WTC11 (cell line): ENCODE measurements at places on chromosomes 12 and 14. TPM values are rescaled to one million over a fixed set of nuclear protein-coding genes. Genes with fewer than 3 reads are reported as not detected.

DNA sequence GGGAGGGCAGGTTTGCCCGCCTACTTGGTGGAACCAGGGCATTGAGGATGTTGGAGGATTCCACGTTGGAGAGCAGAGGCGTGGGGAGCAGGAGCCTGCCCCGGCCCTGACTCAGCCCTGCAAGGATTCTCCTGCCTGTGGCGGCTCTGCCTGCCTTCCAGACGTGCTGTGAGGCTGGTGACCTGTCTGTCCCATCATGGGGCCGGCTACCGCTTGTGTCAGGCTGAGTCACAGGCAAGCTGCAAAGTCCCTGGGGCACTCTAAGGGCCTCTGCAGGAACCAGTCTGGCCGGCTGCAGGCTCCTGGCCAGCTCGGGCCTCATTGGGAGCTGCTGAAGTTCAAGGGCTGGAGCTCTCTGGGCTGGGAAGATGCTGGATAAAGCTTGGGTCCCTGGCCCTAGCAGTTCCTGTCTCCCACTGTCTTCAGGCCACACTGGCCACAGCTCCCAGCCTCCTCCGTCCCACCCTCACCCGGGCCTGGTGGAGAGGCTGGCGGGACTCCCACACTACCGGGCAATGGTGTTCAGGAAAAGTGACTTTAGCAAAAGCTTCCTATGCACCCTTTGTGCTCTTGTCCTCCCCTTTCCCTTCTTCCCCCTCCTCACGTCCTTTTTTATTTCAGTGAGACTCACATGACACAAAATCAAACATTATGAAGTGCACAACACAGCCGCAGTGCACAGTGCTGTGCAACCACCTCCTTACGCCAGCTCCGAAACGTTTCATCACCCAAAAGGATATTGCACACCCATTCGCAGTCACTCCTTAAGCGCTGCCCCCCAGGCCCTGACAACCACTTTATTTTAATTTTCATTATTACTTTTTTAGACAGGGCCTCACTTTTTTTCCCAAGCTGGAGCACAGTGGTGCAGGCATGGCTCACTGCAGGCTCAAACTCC is 22.0 kb upstream of the ULK1 start:
- peaks cover 6% of the 10 kb centered on the region for H3K36me3 ChIP-seq
- H3K27ac ChIP-seq: no peak overlapping the region
- no peak for DNase-seq
- H3K27me3 ChIP-seq: peaks cover 14% of the 10 kb centered on the region

GRCh38 chr12:88336076-88336739 is 194.1 kb downstream of the TMTC3 start:
- H3K27ac ChIP-seq: no peak overlapping the region
- peaks cover 10% of the 10 kb centered on the region for H3K36me3 ChIP-seq
- H3K4me1 ChIP-seq: 0 out of 2 replicates have a peak, but pooled peaks cover 2% of the 10 kb centered on the region
- no peak overlapping the region for H3K4me3 ChIP-seq

Gene CLEC4C
- total RNA-seq: 0.50 TPM in 1 of 3 replicates, not detected in the others

DNA sequence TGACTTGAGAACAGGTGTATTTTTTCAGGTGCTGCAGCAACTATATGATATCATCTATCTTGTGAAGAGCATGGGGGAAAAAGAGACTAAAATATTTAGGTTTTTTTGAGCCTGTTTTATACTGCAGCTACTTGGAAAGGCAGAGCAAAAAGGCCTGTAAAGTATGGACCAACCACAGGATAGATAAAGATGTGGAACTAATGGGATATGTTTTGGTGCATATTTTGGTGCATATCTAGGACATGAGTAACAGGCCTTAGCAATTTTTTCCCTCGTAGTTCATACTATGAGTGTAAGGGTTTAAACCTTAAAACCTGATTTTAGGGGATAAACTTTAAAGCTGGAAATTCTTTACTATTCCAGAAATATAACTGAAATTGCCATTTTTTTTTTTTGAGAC is 6.0 kb upstream of the GTSF1 start:
- no peak for DNase-seq
- H3K36me3 ChIP-seq: no peaks in the 10 kb centered on the region
- H3K27me3 ChIP-seq: peaks cover 11% of the 10 kb centered on the region
- H3K4me3 ChIP-seq: no peak overlapping the region
- peaks cover 3% of the 10 kb centered on the region; the same call in 1 of the 2 replicates for H3K4me1 ChIP-seq

DNA sequence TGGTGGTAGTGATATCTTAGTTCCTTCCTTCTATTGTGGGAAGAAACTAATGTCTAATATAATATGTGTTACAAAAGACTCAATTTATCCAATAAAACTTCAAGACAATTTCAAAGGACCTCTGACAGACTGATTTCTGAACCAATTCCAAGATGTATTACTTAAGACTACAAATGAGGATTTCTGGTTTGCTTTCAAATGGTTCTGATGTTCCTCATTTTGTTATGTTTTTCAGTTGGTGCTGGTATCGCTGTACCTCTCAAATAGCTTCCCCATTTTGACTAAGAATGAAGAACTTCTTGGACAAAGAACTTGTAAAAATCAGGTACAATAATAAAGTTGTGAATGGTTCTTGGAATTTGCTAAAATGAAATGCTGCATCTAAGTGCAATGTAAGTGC is 19.4 kb upstream of the MBIP start:
- H3K4me1 ChIP-seq: no peaks in the 10 kb centered on the region
- H3K27ac ChIP-seq: no peak overlapping the region
- no peak overlapping the region for H3K4me3 ChIP-seq
- no peak for DNase-seq
- H3K27me3 ChIP-seq: peaks cover 5% of the 10 kb centered on the region; the same call in 1 of the 2 replicates

GRCh38 chr12:64450711-64451486 is 1.0 kb upstream of the TBK1 start:
- peaks cover 22% of the 10 kb centered on the region for H3K4me1 ChIP-seq
- no peaks in the 10 kb centered on the region for H3K27me3 ChIP-seq
- H3K4me3 ChIP-seq: peak overlapping the region; percentile 91
- H3K27ac ChIP-seq: peak overlapping the region; percentile 90
- DNase-seq: no peak
- H3K36me3 ChIP-seq: peaks cover 25% of the 10 kb centered on the region

- peak overlapping the region; percentile 53; the same call in 1 of the 2 replicates for H3K27ac ChIP-seq
- DNase-seq: no peak
- peaks cover 7% of the 10 kb centered on the region; the same call in 1 of the 2 replicates for H3K36me3 ChIP-seq
- H3K4me3 ChIP-seq: no peak overlapping the region
- H3K4me1 ChIP-seq: peaks cover 14% of the 10 kb centered on the region
These were observed 13.2 kb downstream of the TAOK3 start for GRCh38 chr12:118359541-118359915.

- peaks cover 75% of the 10 kb centered on the region for H3K4me1 ChIP-seq
- no peaks in the 10 kb centered on the region for H3K36me3 ChIP-seq
- no peak overlapping the region for H3K4me3 ChIP-seq
These were observed 184.7 kb downstream of the PRKCH start for GRCh38 chr14:61505815-61506809.

DNA sequence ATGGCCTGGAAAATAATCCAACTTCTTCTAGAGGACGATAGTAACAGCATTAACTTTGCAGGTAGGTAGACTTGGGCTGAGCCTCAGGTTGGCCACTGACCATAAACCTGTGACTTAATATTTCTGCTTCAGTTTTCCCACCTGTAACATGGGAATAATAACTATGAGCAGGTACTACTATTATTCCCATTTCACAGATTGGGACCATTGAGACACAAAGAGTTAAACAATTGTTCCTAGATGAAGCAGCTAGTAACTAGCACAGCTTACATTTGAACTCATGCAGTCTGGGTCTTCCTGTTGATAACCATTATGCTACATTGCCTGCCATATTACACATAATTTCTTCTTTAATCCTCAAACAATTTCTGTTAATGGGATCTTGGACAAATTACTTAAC is 217.7 kb downstream of the NUAK1 start:
- no peak overlapping the region for H3K4me3 ChIP-seq
- H3K36me3 ChIP-seq: no peaks in the 10 kb centered on the region
- DNase-seq: no peak
- no peak overlapping the region for H3K27ac ChIP-seq
- no peaks in the 10 kb centered on the region for H3K27me3 ChIP-seq

Gene CCDC197
- total RNA-seq: not detected in 3 replicates

Gene FIGNL2
- 9.9 to 10.3 TPM (median 10.0 TPM) in 3 replicates for total RNA-seq

DNA sequence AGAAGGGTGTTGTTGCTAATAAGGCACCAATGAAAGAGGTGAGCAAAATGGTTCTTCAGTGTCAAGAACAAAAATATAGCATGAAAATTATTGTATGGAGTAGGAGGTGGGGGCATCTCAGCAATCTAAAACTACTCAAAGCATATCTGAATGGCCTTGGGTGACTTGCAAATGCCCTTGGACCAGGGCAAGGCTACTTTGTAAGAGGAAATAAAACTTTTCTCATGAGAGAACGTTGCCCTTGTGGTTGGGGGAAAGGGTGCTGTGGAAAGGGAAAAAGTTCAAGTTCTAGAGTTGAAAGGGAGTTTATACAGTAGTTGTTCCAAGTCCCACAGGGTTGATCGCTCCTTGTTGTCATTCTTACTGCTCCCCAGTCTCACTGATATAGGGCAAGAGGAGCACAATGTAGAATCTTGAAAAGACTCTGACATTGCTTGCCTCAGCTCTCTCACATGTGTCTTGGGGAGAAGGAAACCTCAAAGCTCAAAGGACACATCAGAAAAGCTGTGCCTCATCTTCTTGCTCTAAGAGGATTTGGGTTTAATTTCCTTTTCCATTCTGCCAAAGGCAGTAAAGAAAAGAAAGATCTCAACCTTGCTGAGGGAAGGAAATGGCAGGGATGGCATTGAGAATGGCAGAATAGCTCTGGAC is 270.5 kb downstream of the DUSP6 start:
- no peaks in the 10 kb centered on the region for H3K36me3 ChIP-seq
- H3K27me3 ChIP-seq: no peaks in the 10 kb centered on the region
- DNase-seq: no peak
- H3K4me1 ChIP-seq: peaks cover 62% of the 10 kb centered on the region

Gene RNASE3
- not detected in 3 replicates for total RNA-seq

GRCh38 chr12:25745281-25745680 is 192.2 kb upstream of the LMNTD1 start:
- H3K27me3 ChIP-seq: no peaks in the 10 kb centered on the region
- H3K27ac ChIP-seq: no peak overlapping the region
- H3K4me3 ChIP-seq: no peak overlapping the region
- H3K4me1 ChIP-seq: peaks cover 18% of the 10 kb centered on the region
- no peaks in the 10 kb centered on the region for H3K36me3 ChIP-seq

- DNase-seq: peak; percentile 19
- H3K27ac ChIP-seq: no peak overlapping the region; the same call in 1 of the 2 replicates
- H3K27me3 ChIP-seq: peaks cover 28% of the 10 kb centered on the region
- H3K4me1 ChIP-seq: peaks cover 7% of the 10 kb centered on the region
- no peaks in the 10 kb centered on the region for H3K36me3 ChIP-seq
- no peak overlapping the region for H3K4me3 ChIP-seq
These were observed 16.2 kb upstream of the COX6A1 start for GRCh38 chr12:120421701-120422100.

GRCh38 chr14:66596241-66596985 is 88.5 kb downstream of the GPHN start:
- no peaks in the 10 kb centered on the region for H3K4me1 ChIP-seq
- H3K27ac ChIP-seq: no peak overlapping the region
- peaks cover 3% of the 10 kb centered on the region; the same call in 1 of the 2 replicates for H3K36me3 ChIP-seq

DNA sequence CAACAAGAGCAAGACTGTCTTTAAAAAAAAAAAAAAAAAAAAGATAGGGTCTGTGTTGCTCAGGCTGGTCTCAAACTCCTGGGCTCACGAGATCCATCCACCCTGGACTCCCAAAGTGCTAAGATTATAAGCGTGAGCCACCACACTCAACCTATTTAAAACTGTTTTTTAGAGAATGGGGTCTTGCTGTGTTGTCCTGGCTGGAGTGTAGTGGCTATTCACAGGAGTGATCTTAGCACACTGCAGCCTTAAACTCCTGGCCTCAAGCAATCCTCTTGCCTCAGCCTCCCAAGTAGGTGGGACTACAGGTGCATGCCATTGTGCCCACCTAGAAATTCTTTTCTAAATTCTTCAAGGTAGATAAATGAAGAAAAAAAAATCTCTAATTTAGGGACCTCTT is 7.6 kb downstream of the COQ10A start:
- no peaks in the 10 kb centered on the region for H3K4me1 ChIP-seq
- H3K27ac ChIP-seq: no peak overlapping the region
- no peak overlapping the region for H3K4me3 ChIP-seq
- H3K27me3 ChIP-seq: no peaks in the 10 kb centered on the region
- DNase-seq: no peak

Gene CMTM5
- 0.24 to 0.41 TPM (median 0.39 TPM) in 3 replicates for total RNA-seq

DNA sequence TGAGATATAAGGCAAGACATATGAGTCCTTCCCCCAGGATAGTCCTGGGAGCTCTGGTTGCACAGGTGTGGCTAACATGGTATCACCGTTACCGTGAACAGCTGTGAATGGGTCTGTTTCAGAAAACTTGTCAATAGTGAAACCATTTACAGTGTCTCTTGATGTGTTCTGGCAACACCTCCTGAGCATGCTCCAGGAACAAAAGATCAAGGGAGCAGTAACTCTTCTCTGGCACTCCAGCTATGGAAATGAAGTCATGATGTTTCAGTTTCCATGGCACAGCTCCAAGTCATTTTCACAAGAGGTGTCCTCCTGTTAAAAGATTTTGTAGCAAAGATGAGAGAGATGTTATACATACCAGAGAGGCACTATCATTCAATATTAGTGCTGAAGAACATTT is 253.7 kb downstream of the SNAPC1 start:
- no peaks in the 10 kb centered on the region for H3K36me3 ChIP-seq
- H3K27me3 ChIP-seq: no peaks in the 10 kb centered on the region
- no peak for DNase-seq
- H3K4me1 ChIP-seq: no peaks in the 10 kb centered on the region
- H3K27ac ChIP-seq: no peak overlapping the region

Gene TAS2R14
- 1.1 to 1.3 TPM (median 1.1 TPM) in 3 replicates for total RNA-seq

- H3K27ac ChIP-seq: no peak overlapping the region
- H3K27me3 ChIP-seq: no peaks in the 10 kb centered on the region
- H3K36me3 ChIP-seq: no peaks in the 10 kb centered on the region; the same call in 1 of the 2 replicates
- no peak for DNase-seq
These were observed 148.5 kb downstream of the PHETA1 start for GRCh38 chr12:111220363-111220762.

Gene TMEM132D
- 0.99 to 1.4 TPM (median 1.1 TPM) in 3 replicates for total RNA-seq

DNA sequence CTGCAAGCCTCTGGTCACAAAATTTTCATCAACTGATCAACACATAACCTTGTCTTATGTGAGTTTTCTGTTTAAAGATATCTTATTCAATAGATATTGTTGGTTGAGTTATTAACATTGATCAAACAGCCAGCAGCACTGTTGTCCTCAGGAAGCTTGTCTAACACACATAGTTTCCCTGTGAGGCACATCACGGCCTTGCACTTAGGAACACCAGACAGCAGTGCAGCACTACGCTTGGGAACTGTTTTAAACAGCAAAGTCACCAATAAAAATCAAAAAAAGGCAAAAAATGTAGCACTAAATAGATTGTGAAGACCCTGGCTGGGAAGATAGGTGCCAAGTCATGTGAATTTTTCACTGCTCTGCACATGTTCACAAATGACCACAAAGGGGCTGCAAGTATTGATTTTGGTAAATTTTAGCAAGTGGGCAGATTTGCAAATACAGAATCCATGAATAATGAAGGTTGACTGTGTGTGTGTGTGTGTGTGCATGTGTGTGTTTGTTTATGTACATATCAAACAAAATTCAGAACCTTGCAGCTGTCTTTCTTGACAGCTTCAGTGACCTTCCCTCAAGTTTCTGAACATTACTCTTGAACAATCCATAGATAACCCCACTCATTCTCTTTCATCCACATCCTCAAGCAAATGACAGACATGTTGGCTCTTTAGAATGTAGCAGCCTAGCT is 28.9 kb downstream of the VDR start:
- peaks cover 8% of the 10 kb centered on the region for H3K4me1 ChIP-seq
- peaks cover 3% of the 10 kb centered on the region for H3K27me3 ChIP-seq
- no peaks in the 10 kb centered on the region for H3K36me3 ChIP-seq
- no peak for DNase-seq
